CD4-positive, alpha-beta T cell treated with Interleukin-4 for 4 hours (primary cell): ENCODE measurements at places on chromosomes 1 and 21.
A peak's percentile ranks its signal among the peaks of the same experiment; 100 is the strongest.

DNA sequence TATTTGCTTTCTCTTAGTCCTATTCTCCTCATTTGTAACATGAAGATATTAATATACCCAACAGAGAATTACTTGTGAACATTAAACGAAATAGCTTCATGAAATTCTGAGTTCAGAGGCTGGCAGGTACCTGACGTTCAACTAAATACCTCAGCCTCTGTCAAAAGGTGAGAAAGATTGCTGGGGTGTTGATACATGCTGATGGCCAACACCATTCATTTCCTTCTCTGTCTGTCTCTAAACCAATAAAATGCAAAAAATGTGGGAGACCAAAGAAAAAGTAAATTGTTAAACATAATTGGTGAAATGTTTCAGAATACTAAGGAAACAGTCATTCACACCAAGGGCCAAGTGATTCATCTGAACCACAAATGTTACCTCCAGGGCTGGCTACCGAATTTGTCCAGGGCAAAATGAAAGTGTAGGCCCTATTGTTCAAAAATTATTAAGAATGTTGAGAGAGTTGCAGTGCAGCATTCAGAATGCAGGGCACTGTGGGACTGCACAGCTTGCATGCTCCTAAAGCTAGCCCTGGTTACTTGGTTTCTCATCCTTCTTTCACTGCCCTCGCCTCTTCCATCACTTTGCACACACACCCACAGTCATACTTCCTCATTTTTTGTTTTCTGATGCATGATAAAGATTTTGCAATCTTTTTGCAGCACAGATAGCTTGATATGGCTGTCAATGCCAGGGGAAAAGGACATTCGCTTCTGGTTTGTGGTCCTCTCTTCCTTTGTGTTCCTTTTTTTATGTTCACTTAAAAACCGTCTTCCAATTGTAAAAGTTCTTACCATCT lies 414.3 kb upstream of the NR5A2 start:
- DNase-seq: no peak

GRCh38 chr1:31771891-31772668 lies 7.9 kb upstream of the ADGRB2 start:
- DNase-seq: peak; percentile 75

GRCh38 chr1:151618470-151618869 lies 6.6 kb downstream of the SNX27 start:
- DNase-seq: no peak

GRCh38 chr1:231806623-231807495 lies 180.3 kb downstream of the DISC1 start:
- peak; percentile 8 for DNase-seq

DNA sequence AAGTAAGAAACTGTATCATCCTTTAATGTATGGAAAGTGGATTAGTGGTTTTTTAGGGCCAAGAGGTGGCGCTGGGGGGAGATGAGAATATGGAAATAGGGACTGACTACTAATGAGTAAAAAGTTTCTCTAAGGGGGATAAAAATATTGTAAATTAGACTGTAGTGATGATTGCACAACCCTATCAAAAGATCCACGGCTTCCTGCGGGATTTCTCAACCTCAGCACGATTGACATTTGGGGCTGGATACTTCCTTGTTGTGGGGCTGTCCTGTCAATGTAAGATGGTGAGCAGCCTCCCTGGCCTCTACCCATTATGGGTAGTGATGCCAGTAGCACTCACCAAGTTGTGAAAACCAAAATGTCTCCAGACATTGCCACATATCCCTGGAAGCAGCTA lies 36.0 kb upstream of the PRDM2 start:
- DNase-seq: no peak

GRCh38 chr1:74861867-74862266 lies 128.9 kb downstream of the TYW3 start:
- DNase-seq: no peak

DNA sequence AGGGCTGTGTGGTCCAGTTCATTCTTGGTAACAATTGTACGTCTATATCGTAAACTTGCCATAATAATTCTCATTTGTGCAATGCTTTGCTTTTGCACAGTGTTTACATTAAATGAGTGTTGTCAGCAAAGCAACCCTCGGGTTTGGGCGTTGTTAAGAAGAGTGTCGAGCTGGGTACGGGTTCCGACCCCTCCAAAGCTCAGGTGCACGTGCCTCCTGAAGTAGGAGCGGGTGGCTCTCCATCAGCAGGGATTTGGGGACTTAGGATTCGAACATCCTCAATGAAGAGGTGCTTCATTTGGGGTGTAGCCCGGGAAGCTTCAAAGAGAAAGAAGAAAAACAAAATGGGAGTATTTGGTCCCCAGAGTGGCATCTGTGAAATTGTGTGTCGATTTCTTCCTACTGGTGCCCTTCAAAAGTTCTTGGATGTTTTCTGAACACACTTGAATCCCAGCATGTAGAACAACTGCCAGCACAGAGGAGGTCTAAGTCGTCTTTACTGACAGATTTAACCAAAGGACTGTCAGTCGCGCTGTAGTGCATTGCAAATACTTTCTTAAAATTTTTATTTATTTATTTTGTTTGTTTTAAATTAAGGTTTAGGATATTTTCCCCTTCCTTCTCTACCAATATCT lies 1.1 kb downstream of the TRIM58 start:
- DNase-seq: no peak

DNA sequence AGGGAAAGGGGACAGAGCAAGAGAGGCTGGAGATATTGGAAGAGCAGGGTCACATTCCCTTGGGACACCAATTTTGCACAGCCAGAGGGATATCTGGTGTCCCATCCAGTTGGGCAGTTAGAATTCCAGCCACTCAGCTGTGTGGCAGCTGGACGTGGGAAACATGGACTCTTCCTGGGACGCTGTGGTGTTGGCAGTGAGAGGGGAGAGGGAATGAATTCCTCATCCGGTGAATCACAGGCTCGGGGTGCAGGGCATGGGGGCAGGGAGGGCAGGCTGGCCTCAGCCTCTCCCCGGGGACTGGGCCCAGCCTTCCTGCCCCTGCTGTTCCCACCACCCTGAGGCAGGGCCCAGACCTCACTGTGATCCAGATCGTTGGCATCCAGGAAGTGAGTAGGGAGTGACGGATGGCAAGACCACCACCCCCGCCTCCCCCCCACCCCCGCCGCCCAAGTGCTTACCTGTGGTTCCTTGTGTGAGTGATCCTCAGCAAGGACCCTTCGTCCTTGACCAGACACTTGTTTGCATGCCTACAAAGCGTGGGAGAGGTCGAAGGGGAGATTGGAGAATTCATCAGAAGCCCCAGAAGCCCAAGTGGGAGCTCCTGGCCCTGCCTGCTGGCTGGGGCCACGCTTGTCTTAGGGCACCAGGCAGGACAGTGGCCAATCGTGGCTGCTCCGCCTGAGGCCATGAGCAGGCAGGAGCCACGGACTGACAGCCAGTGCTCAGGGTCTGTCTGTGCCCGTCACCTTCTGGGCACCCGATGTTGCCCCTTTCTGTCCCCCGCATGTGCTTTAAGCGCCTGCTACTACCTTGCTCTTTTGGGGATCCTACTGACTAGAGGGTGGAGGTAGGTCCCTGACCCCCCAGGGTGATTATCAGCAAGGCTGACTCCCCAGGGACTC lies 8.7 kb downstream of the WNT3A start:
- no peak for DNase-seq

- DNase-seq: peak; percentile 19
Observed at GRCh38 chr1:67307251-67308060, at the start of gene IL12RB2. TSS of gene IL12RB2 (plus strand) at chr1:67307873. CDS start at chr1:67320369, 12,496 bp downstream.

- DNase-seq: peak; percentile 75
Observed at GRCh38 chr1:89608984-89609725, 23.8 kb upstream of the LRRC8C start.

DNA sequence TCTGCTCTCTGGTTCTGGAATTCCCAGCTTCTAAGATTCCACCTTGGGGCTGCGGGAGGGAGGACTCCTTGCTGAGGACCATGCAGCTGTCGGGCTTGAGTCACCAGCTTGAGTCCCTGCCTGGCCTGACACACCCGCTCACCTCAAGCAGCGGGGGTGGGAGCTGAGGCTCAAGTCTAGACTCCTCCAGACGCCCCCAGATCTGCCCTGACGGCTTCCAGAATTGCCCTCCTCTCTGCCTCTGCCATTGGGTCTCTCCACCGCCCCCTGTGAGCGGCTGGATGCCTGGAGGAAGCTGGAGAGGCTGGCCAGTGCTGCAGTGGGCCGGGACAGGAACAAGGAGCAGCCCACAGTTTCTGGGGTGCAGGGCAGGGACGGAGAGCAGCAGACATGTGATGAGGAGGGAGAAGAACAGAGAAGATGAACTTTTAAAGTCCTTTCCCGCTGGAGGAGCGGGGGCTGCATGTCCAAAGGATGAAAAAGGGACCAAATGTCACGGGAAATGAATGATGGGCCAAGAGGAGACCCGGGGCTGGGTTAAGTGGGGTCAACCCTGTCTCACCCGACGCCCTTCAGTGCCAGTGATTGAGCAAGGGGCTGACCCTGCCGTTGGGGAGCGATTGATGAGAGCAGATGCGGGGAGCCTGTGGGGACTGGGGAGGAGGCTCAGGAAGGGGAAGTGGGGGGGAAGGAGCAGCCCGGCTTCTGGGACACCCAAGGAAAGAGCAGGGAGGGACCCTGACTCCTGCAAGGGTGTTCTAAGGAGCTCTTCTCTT lies 13.5 kb downstream of the CRABP2 start:
- DNase-seq: no peak

- DNase-seq: peak; percentile 27
Observed at GRCh38 chr21:34092262-34092921, 19.0 kb downstream of the MRPS6 start.

- no peak for DNase-seq
Observed at GRCh38 chr1:228383773-228384172, 22.9 kb downstream of the TRIM11 start.

DNA sequence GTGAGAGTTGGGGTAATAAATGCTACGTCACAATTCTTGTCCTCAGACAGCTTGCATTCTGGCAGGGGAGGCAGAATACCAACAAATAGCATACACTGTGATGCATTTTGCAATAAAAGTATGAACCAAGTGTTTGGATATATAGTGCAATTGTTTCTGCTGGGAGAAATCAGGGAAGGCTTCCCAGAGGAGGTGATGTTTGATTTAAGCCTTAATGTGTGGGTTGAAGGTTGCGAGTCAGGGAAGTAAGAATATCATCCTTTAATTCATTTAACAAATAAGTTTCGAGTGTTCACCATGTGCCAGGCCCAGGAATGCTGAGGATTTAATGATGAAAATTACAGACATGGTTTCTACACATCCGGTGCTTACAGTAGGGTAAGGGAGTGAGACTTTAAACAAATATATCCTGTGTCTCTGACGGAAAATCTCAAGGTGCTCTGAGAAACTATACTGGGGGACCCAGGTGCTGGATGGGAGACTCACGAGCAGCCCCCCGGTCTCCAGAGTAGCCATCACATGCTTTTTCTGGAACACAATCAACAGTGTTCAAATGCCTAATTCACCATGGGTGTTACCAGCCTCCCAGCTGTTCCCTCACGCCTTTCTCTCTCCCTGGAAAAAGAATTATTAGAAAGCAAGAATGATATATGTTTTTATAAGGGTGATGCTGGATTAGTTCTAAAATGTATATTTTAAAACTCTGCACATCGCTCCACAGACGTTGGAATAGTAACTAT lies 31.7 kb downstream of the RASSF5 start:
- DNase-seq: no peak

DNA sequence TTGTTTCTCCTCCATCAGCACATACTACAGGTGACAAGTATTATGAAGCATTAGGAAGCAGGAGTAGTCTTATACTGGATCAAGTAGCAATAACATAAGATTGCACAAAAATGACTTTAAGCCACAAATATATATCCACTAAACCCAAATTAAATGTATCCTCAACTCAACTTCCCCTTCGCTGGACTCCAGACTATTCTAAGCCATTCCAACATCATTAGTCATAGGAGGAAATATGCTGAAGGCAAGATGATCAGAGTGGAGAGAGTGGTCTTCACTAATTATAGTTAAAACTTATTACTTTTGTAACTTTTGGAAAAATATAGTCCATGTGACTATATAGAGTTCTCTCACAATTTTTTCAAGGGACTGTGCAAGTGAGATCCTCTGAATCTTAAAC lies 390.7 kb upstream of the ZP4 start:
- no peak for DNase-seq

GRCh38 chr1:55252942-55253589 lies 37.9 kb upstream of the USP24 start:
- DNase-seq: no peak

DNA sequence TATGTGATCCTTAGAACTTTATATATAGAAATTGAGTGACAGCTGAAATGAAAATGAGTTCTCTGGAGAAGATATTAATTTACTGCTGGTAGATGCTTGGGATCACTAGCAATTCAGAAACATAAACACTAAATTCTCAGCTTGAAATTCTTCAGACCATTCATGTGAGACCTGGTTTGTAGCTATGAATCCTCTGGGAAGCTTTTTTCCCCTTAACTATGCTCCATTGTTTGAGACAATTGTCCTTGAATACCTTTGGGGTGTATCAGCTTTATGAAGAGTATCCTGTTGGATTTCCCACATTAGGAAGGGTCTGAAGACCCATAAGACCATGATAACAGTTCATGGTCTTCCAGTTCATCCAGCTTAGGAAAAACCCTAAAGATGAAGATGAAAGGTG lies 4.6 kb upstream of the DENND1B start:
- DNase-seq: no peak

DNA sequence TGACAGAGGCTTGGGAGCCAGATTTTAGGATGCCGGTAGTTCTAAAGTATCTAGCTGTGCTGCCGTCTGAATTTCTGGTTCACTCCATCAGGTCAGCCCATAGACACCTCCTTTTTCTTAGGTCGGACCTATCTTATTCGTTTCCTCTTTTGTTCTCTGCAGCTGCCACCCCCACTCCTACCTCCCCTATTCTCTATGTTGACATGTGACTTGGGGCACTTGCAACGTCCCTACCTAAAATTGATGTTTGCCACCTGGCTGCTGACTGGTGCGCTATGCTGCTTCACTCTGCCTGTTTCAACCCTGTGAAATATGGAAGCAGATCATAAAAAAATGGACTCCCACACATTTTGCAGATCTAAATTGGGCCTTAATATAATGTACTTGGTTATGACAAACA lies 55.3 kb downstream of the PBX1 start:
- no peak for DNase-seq

DNA sequence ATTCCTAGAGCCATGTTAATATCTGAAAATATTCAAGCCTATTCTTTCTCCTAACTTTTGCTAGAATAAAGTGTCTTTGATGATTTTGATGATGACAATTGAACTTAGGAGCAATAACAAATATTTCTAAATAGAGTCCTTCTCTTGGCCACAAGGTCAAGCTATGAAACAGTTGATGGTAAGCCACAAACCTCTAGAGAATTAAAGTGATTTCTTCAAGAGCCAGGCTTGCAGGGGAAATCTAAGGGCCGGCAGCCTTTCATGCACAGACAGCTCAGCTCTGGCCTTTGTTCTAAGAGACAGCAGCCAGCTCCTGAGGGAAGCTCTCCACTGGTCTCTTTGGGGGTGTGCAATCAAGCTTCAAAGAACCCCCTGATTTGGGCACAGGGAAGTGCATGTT lies 59.0 kb downstream of the SUSD4 start:
- no peak for DNase-seq

- DNase-seq: peak; percentile 83
Observed at GRCh38 chr1:153532181-153532580, 3.6 kb downstream of the S100A6 start.

DNA sequence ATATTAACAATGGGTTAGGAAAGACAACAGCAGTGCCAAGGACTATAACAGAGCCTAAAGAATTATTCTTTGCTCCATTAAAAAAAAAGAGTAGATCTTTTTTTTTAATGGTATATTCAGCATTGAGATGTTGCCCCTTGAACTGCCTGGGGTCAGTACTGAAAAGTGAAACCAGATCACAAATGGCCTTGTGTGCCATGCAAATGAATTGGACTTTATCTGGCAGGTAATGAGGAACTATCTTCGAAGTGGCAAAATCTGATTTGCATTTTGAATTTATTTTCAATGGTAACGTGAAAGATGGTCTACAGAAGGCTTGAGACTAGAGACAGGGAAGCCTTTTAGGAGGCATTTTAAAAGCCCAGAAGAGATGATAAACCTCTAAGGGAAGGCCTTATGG lies 21.4 kb upstream of the PKN2 start:
- DNase-seq: no peak
